ENCODE measurements at places on chromosomes 16 and 17.
A peak's percentile ranks its signal among the peaks of the same experiment; 100 is the strongest.

DNA sequence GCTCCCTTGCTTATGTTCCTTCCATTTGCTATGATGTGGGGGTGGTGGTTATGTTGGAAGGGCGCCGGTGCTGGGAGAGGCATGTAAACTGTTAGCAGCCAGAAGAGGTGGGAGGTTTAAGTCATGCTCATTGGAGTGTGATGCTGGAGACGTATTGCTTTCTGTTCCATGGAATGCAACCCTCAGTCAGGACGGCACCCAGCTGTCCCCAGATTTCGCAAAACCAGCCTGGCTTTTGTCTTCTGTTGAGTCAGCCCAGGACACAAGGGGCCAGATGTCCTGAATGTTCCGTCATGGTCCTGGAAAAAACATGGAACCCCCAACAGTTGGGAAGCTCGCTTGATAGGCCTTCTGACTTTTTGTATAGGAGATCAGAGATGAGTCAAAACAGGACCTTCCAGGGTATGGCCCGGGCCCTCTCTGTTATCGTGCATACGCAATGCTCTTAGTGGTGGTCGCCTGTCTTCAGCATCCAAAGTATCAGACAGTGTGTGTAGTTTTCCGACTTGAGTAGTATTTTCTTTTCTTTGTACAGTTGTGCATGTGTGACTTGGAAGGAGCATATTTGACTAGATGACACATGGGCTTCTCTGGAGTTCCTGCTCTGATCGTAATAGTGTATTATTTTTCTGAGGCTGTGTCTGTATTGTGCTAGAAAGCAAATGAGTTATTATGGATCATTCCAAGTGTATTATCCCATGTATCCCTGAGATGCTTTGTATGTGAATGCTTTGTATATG, 201.9 kb downstream of the SNX29 start:
- peak; percentile 70 for DNase-seq

DNA sequence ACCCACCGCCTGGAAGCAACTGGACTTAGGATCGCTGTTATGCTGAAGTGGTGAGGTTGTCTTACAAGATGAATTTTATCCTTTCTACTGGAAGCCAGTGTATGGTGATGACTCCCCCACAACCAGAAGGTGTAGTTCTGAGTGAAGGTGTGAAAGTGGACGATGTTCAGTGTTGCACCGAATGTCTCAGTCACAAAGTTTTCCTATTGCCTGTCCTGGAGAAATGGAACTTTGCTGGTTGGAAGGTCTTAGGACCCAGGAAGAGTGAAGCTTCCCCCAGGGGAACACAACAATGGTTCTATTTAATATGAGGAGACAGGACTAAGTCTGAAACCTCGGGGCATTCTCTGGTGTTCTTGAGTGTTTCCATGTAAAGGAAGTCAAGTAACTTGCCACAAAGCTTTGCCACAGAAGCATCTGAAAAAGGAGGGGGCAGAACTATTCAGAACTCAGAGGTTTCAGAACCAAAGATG, 44.2 kb downstream of the USP22 start:
- DNase-seq, result no peak

DNA sequence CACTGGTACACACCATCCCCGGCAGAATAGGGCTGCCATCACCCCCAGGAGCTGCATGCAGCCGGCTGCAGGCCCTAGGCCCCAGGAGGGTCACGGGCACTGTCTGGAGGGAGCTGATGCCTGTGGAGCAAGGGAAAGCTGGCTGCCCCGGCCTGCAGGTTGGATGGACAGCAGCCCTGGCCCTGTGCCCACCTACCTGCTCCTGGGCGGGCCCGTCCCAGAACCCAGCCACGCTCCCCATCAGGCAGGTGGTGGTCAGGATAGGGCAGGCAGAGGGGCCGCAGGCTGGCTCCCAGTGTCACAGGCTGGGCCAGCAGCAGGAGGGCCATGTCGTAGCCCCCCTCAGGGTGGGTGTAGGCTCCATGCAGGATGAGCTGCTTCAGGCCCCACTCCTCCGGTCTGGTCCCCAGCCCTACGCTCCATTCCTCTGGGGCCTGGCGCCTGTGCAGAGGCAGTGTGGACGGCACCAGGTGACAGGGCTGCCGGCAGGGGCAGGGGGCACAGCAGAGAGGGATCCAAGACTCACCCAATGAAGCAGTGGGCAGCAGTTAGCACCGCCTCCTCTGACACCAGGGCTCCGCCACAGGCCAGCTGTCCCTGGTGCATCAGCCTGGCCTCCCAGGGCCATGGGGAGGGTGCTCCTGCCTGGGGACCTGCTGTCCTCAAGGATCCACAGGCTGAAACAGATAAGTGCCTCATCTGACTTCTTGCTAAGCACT, 4.0 kb downstream of the PRSS53 start:
- DNase-seq, result no peak

DNA sequence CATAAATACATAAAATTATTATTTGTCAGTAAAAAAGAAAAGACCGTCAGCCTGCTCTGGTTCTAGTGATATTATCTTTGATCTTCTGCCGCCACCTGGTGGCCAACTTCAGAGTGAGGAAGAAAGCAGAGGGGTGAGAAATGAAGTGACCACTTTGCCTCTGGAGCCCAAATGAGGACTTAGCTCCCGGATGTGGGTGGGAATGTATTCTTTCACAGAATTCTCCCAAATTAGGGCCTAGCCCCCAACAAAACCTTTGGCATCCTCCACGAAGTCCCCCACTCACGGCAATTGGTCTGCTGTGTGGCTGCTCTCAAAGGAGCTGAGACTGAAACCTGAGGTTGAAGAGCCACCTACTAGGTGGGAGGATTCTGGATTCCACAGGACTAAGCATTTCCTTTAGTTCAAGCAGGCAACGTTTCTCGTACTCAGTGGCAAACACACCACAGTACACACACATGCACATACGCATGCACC, 4.9 kb upstream of the ZNF267 start:
- peak; percentile 81 for DNase-seq

DNA sequence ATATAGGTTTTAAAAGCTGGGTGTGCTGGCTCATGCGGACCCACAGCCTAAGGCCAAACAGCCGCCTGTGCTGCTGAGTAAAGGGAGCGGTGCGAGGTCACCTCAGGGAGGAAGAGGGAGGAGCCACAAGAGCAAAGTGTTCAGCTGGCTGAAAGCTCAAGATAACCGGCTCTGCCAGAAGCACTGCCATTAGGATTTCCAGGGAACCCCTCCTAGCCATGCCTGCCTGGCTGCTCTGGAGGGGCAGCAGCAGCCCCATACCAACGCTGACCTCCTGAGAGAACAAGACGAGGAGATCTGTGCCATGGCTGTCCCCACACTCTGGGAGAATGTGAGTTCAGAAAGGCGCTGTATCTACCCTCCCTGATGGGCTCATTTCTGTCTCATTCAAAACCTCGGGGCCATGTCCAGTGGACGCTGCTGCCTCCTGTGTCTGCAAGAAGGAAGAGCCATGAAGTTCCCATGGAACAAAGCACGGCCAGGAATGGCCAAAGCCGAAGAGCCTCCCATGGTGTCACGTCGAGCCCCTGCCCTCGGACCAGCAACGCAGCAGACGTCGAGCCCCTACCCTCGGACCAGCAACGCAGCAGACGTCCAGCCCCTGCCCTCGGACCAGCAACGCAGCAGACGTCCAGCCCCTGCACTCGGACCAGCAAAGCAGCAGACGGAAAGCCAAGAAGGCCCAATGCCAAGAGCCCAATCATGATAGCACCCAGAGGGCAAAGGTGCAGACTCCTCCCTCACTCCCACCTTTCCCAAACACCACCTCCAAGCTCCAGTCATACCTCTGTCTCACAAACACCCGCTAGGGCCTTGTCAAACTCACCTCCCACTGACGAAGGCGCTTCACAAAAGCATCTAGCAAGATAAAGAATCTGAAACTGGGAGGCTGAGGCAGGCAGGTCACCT, 107.0 kb downstream of the ANKRD11 start:
- peak; percentile 60 for DNase-seq

GRCh38 chr17:8314797-8315763, 5.0 kb downstream of the ARHGEF15 start:
- DNase-seq, result no peak

- no peak for DNase-seq
Measured at GRCh38 chr17:73156887-73157520, 7.8 kb upstream of the SSTR2 start.

- peak; percentile 72 for DNase-seq
Measured at GRCh38 chr17:68961214-68961882, 6.2 kb upstream of the ABCA8 start.

- DNase-seq, result no peak
Measured at GRCh38 chr16:49782405-49782804, 73.5 kb downstream of the ZNF423 start.

GRCh38 chr16:50925758-50926357, 184.0 kb downstream of the CYLD start:
- DNase-seq, result no peak

GRCh38 chr17:48893646-48894508, 1.3 kb downstream of the ATP5MC1 start:
- no peak for DNase-seq

GRCh38 chr16:28218109-28218508, 6.3 kb upstream of the XPO6 start:
- no peak for DNase-seq

DNA sequence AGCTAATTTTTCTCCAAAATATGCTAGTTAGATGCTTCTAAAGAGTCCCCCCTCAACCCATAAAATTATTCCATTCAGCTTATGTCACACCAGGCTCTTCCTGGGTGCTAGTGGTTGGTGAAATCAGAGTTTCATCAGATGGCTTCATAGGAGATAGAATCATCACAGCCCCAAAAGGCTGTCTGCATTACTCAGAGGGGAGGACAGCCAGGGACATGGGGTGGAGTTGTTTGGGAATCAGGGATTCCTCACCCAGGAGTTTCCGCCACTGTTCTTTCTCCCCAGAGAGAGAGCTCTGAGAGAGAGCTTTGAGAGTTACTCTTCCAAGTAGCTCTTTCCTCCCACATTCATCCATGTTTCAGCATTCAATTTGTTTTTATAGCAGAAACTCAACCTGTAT, 288 bp upstream of the KRT34 start:
- DNase-seq, result no peak

GRCh38 chr16:53892155-53892554, 188.2 kb downstream of the FTO start:
- no peak for DNase-seq

GRCh38 chr16:12538667-12539091, 265.0 kb downstream of the CPPED1 start:
- DNase-seq, result no peak

DNA sequence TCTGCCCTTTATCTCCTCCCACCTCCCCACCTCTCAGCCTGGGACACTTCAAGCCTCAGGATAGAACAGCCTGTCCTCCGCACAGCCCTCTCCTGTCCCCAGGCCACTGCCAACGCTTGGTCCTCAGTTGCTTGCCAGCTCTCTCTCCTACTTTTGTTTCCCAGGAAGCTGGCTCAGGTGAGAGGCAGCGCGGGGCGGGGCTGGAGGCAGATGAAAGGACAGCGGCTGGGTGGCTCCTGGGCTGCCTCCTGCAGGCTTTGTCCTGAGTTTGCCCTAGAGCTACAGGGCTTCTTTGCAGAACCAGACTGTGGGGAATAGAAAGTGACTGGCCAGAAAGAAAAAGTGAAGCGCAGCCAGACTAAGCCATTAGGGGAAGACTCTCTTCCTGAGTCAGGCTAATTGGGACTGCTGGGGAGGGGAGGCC, 48.2 kb upstream of the CDC42EP4 start:
- peak; percentile 85 for DNase-seq

GRCh38 chr17:79837888-79838521, 1.2 kb downstream of the CBX4 start:
- DNase-seq, result no peak

DNA sequence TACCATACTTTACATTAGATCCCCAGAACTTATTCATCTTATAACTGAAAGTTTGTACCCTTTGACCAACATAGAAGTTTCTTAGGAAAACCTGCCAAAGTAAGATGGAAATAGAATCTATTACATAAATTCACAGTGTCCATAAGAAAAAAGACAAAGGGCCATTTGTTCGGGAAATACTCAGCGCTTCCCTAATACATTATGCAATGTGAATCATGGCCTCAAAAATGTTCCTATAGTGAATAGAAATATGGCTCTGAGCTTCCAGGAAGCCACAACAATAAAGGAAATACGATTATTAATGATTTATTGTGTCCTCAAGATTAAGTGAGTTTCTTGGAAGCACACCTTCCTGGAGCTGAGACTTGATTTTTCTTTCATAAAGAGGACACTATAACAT, 51.5 kb downstream of the GPRC5B start:
- no peak for DNase-seq

GRCh38 chr16:69285240-69285639, 25.9 kb upstream of the VPS4A start:
- DNase-seq, result no peak

GRCh38 chr17:31291820-31292219, 5.2 kb downstream of the OMG start:
- DNase-seq, result no peak

DNA sequence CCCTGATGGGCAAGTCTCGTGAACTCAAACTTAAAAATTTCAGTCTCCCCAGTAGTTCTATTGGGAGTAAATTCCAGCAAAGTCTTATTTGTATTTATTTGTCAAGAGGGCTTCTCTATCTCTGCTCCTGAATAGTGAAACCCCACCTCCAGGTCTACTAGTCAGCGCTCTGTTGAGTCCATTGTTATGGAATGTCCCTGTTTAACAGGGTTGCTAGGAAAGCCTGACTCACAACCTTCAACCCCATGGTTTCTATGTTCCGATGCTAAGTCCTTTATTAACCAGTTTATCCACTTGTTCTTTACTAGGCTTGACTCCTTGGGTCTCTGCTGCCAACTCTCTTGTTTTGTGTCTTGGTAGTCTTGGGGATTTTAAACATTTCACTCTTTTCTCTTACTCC, 250.7 kb upstream of the MYOCD start:
- no peak for DNase-seq

All from left ventricle myocardium superior (tissue), 1 donor.